ENCODE measurements at places on chromosomes 7 and 10.

DNA sequence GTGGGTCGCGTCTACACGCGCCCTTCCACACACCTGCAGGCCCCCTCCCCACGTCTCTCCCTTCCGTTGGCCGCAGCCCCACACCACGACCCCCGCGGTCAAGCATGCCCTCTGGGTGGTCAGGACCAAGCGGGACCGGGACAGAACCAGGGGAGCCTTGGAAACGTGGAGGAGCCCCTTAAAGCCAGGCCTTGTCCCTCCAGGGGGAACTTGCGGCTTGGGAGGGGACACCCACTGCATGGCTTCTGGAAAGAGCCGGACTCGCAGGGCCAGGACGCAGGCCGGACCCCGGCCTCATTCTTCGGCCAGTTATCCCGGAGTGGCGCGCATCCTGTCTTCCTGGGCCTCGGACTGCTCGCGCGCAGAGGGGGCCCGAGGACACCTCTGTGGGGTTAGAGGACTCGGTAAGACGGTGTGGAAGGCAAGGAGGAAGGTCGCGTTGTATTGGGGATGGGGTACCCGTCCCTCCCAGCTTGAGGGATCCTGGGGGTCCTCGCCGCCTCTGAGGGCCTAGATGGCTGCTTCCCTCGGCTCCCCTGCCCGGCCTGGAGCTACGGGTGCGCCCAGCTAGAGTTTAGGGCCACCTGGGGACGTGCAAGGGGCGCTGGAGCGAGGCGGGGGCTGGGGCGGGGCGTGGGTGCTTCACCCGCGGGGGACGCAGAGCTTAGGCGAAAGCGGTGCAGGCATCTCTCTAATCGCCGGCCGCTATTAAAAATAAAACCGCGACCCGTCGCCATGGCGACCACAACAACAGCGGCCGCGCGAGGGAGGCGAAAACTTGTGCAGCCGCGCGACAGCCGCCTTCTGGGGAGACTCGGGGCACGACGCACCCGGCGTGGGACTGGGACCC is 1.8 kb upstream of the PDGFA start:
- peak; percentile 42 for DNase-seq

DNA sequence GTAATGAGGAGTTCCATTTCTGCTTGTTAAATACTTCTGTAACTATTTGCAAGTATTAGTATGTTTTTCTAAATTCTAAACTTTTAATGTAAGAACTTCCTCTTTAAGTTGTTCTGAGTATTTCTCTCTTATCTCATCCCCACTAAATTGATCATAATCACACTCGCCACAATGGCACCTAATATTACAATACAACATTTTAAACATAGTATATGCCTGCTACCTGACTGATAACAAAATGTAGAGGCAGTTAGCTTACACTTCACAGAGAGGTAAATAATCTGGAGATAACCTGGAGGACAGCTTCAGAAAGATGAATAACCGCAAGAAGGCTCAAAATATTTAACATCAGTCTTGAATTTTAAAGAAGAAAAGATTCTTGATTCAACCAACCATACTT is 48.6 kb downstream of the HIBADH start:
- no peak for DNase-seq

GRCh38 chr7:151902311-151902710 is 25.4 kb upstream of the PRKAG2 start:
- no peak for DNase-seq

GRCh38 chr10:12377658-12378290 is 28.4 kb downstream of the CAMK1D start:
- no peak for DNase-seq

- no peak for DNase-seq
Observed at GRCh38 chr7:134625550-134625949, 21.1 kb upstream of the BPGM start.

DNA sequence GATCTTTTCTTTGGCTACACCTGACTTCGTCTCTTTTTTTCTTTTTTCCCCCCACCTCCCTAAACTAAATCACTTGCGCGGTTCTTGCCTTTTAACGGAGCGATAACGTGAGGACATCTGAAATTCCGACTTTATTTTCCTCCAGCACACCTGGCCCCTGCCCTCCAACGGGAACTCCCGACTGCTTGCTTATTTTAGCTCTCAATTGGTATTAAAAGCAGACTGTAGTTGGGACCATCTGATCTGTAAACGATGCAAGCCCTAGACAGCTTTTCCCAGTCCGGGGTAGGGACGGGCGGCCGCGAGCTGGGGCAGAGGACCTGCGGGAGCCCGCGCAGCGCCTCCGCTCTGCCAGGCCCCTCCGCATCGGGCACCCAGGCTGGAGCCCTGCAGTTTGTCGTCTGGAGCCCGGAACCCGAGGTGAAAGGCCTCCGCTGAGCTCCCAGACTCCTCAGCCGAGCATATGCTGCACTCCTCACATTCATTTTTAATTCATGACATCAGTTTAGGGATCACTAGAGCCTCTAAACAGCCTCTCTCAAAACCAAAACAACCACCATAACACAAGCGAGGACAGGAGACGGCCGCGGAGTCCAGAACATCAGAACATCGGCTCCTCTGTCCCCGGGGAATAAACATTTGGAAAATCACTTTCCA is 10.0 kb upstream of the EMX2 start:
- no peak for DNase-seq

- no peak for DNase-seq
Observed at GRCh38 chr10:3139216-3139910, 33.2 kb downstream of the PITRM1 start.

DNA sequence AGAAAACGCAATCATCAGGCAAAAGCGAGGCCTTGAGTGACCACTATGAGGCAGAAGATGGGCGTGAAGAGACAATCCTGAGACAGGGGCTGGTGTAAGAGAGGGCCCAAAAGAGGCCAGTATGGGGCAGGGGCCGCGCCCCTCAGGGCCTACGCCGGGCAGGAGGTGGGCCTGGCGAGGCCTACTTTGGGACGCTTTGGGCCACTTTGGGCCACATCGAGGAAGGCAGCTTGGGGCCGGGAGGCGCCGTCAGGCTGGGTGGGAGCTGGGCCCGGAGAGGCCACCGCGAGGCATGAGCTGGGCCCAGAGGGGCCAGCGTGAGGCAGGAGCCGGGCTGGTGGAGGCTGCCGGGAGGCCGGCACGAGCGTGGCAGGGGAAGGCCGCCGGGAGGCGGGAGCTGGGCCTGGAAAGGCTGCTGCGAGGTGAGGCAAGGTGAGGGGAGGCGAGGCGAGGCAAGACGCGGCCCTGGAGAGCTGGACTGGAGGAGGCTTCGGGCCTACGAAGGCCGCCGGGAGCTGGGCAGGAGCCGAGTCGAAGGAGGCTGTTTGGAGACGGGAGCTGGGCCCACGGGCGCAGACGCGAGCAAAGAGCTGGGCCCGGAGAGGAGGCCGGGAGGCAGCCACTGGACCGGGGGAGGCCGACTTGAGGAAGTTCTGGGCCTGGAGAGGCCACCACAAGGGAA is 171.3 kb downstream of the TPST1 start:
- no peak for DNase-seq

- no peak for DNase-seq
Observed at GRCh38 chr7:157437519-157438061, 100.8 kb downstream of the DNAJB6 start.

GRCh38 chr7:101342892-101343291 is 19.8 kb upstream of the COL26A1 start:
- DNase-seq, result no peak

DNA sequence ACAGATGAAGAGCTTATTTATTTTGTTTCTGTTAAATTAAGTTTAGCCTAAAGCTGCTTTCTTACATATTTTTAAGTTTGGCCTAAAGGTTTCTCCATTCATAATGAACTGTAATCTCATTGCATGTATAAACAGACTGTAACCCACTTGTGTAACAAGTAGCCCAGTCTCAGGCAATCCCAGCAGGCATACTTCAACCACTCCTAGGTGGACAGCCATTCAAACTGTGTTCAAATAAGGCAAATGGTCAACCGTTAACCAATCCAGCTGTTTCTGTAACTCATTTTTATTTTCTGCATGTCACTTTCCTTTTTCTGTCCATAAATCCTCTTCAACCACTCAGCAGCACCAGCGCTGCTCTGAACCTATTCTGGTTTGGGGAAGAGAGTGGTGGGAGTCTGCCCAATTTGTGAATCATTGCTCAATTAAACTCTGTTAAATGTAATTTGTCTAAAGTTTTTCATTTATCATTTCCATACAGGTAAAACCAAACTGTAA is 35.9 kb downstream of the PHYHIPL start:
- DNase-seq, result no peak

DNA sequence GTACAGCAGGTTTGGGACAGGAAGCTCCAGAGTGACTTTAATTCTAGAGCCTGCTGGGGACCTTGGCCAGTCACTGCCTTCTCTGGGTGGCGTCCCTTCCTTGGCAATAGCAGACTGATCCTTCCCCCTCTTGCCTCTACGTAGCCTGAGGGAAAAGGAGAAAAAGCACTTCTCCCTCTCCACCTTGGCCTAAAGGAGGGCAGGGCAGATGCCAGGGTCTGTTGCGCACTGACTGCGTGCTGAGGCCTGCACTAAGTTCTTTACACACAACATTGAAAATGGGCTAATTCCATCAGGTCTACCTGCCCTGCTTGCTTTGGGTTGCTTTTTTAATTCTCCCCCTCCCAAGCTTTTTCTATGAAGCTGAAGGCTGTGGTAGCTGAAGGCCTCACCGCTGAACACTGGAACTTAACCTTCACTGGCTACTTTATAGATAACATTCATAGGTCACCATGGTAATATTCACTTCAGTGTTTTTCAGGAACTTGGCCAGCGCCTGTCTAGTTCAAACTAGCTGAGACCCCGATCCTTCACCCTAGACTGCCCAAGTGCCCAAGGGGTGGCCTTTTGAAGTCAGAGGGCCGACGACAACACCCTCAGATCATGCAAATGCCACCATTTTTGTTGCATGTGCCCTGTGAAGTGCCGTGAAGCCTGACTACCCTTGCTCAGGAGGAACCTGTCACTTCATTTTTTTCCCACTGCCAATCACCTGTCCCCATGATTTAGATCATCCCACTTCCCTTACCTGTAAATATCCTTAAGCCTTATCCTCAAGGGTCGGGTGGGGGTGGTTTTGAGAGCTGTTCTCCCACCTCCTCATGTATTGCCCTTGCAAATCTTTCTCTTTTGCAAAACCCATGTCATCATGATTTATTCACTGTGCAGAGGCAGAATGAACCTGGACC is 28.7 kb downstream of the PRF1 start:
- DNase-seq, result no peak

- no peak for DNase-seq
Observed at GRCh38 chr10:25556457-25556856, 377.6 kb upstream of the MYO3A start.

- DNase-seq, result no peak
Observed at GRCh38 chr7:17474724-17475344, 176.4 kb downstream of the AHR start.

DNA sequence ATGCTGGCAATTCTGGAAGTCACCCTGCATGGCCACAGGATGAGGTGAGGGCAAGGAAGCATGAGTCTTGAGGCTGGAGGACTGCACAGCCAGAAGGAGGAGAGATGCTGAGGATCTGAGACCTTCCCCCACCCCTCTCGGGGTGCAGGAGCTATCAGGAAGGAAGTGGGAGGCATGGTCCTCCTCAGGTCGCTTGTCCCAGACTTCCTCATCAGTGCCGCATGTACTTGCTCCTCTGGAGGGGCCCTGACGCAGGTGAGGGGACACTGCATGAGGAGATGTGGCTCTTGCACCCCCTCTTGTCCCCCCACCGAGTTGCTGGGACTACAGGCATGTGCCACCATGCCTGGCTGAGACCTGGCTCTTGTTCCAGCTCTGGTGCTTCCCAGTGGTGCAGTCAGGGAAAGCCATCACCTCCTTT is 5.7 kb upstream of the ZMIZ1 start:
- DNase-seq, result no peak

GRCh38 chr7:21094589-21094988 is 307.9 kb upstream of the SP8 start:
- no peak for DNase-seq

DNA sequence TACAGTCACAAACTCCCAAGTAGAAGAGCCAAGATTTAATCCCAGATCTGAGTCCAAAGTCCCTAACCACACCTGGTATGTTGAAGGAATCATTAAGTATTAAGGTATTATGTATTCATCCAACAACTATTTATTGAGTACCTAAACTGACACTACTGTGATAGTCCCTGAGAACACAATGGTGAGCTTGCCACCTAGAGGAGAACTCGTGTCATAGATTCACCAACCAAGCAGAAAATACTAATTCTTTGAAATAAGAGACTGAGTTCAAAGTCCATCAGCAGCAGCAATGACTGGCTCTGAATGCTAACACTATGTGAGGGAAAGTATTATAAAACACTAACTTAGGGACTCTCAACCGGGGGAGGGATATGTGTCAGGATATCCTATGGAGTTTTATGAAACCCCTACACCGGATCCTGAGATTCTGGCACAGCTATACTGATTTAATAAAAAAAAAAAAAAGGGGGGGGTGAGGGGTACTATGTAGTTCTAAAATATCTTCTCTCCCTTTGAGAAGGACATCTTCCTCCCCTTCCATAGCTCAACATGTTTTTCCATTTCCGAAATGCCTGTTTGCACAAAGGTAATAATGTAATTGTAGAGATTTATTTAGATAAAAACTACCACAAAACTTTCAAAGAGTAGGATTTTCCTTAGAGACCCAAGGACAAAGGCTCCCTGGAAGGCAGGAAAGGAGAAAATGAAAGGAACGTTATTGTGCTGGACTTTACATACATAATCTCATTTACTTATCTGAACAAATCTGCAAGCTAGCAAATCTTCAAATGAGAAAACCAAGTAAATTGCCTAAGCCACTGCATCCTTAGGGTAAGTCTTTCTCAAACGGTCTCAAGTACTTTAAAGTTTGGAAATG is 1.6 kb downstream of the NCOA4 start:
- DNase-seq, result peak; percentile 27

GRCh38 chr7:140724706-140725105 is 28.2 kb downstream of the NDUFB2 start:
- DNase-seq, result no peak

DNA sequence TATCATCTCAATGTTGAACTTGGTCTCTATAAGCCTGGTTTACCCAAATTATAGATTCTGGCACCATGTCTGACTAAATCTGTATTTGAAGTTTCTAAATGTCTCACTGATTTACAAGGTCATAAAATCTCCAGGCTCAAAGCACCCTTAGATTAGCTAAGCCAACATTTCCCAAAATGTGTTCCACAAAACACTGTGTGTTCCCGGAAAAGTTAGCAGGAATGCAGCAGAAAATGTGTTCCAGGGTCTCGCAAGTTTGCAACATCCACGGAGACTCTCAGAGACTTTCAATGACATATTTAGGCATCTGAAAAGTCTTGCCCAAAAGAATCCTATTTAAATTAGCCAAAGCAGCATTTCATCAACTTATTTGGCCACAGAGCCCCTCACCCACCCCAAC is 91.9 kb downstream of the SORBS1 start:
- no peak for DNase-seq

- no peak for DNase-seq
Observed at GRCh38 chr10:58044072-58044471, 223.6 kb downstream of the IPMK start.

GRCh38 chr7:130365088-130365487 is 15.2 kb upstream of the CPA1 start:
- no peak for DNase-seq

GRCh38 chr7:42953994-42954393 is 21.8 kb downstream of the MRPL32 start:
- DNase-seq, result no peak
